Neural progenitor cell (in vitro differentiated cells): ENCODE measurements at places on chromosomes 13 and 19. TPM values are rescaled to one million over a fixed set of nuclear protein-coding genes. Genes with fewer than 3 reads are reported as not detected.

DNA sequence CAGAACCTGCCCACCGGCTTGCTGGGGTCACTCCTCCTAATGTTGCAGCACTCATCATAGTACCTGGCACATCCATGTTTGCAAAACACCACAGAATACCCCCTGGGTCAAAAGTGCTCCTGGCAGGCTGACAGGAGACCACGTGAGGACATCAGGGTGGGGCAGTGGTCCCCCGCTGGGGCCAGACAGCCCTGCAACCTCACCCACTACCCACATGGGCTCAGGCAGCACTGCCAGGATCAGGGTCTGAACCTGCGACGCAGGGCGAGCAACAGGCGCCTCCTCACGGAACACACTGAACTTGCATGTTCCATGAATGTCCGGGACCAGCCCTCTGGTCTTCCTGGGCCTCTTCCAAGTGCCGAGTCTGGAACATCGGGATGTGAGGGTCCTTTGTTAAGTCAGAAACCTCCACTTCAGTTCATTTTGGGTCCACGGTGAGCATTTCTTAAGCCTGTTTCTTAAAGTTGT, 1.4 kb upstream of the SLC7A9 start:
- H3K4me1 ChIP-seq: peaks cover 4% of the 10 kb centered on the region
- H3K27ac ChIP-seq: no peak overlapping the region
- DNase-seq: no peak
- no peak overlapping the region for H3K4me3 ChIP-seq

DNA sequence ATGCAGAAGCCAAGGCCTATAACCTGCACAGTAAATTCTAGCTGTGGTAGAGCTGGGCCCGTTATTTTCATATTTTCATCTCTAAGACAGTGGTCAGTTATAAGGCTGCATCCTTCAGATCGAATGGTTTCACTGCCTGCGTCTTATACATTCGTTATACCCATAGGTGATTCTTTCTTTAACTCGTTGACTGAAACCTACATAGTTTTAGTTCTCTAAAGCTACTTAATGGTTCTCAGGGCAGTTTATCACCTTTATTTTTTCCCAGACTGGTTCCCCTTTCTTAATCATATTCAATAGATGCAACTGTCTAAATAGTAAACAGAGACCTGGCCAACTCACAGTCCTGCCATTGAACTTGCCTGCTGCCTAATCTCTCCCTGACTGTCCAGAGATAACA, 615.3 kb upstream of the SLITRK1 start:
- no peak overlapping the region for H3K4me3 ChIP-seq
- no peak overlapping the region for H3K27ac ChIP-seq
- H3K27me3 ChIP-seq: no peaks in the 10 kb centered on the region
- DNase-seq: no peak

DNA sequence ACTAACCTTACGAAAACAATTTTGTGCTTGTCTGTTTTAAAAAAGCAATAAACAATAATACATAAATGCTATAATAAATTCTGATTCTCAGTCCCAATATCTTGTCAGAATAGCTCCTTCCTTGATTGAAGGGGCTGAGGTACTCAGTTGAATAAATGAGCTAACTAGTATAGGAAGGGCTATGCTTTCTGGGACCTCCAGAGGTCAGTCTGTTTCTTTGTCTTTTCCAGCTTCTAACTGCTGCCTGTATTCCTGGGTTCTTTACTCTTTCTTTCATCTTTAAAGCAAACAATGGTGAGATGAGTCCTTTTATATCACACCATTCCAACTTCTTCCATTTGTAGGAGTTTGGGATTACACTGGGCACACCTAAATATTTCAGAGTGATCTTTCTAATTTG, 1297.0 kb upstream of the ATXN8OS start:
- H3K27ac ChIP-seq: no peak overlapping the region
- DNase-seq: peak; percentile 57
- H3K4me3 ChIP-seq: no peak overlapping the region
- H3K27me3 ChIP-seq: no peaks in the 10 kb centered on the region
- H3K36me3 ChIP-seq: no peaks in the 10 kb centered on the region

GRCh38 chr13:51331354-51331861, 8.1 kb upstream of the SERPINE3 start:
- no peak for DNase-seq
- H3K4me3 ChIP-seq: no peak overlapping the region
- peaks cover 20% of the 10 kb centered on the region for H3K4me1 ChIP-seq
- no peak overlapping the region for H3K27ac ChIP-seq
- H3K27me3 ChIP-seq: no peaks in the 10 kb centered on the region

Gene WDR88
- not detected in 2 replicates for total RNA-seq

DNA sequence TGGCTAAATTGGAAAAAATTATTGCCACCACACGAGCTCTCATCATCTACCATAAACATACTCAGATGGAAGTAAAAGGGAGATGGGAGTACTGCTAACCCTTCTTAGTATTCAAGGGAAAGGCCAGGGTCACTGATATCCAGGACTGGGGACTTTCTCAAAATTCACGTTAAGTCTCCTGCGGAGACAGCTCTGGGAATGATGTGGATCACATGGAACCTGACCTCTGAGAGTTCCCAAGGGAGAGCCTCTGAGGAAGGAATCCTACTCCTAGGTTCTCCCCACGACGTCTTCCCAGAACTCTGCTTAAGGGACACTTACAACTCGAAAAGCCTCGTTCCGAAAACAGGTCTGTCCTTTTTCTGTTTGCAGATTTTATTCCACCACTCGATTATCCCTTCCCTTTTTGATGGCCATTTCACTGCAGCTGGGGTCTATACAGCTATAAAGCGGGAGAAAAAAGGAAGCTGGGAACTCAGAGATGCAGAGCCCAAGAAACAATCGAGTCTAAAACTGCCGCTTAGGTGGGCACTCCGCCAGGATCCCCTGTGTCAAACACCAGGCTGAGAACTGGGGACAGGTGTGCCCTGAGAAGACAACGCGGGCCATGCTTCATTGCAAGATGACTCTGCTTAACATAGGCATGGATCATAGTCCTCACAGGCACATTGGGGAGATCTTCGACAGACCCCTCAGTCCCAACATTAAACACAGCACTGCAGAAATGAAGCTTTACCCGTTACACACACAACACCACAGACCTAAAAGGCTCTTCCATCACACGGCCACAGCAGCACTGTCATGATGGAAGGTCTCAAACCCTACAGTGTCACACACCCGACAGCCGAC, 823 bp upstream of the ZNF567 start:
- peak overlapping the region; percentile 93 for H3K4me3 ChIP-seq
- peak; percentile 19 for DNase-seq
- no peaks in the 10 kb centered on the region for H3K27me3 ChIP-seq
- H3K27ac ChIP-seq: no peak overlapping the region
- peaks cover 7% of the 10 kb centered on the region for H3K4me1 ChIP-seq
